ENCODE measurements at places on chromosomes 11 and 22.

DNA sequence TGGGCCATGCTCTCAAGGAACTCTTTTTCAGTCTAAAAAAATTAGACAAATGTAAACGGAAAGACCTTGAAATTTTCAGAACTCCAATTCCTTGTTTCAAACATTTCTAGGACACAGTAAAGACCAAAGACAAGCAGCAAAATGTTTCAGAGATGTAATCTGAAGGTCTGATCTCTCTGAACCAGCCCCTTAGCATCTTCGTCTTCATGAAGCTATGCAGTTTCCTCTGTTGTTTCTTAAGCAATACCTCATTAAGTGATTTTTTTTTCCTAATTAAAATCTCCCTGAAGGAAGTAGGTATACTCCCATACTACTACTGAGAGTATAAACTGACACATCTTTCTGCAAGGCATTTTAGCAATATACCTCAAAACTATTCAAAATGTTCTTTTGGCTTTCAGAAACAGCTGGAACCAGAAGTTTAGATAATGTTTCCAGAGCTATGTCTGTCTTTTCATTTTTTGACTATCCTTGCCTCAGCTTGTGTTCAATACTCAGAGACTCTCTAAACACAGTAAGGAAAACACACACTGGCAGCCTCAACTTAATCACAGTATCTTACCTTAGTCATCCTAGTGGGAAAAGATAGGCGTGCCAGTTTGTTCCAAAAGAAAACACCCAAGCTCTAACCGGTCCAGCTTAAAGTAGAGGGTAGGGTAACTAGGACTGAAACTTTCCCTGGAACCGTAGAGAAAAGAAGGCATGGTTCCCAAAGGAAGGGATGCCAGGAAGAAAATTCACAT is 25.1 kb downstream of the SBF2 start:
- no peak for DNase-seq

- no peak for DNase-seq
Observed at GRCh38 chr11:109818290-109818689, 274.9 kb upstream of the ZC3H12C start.

DNA sequence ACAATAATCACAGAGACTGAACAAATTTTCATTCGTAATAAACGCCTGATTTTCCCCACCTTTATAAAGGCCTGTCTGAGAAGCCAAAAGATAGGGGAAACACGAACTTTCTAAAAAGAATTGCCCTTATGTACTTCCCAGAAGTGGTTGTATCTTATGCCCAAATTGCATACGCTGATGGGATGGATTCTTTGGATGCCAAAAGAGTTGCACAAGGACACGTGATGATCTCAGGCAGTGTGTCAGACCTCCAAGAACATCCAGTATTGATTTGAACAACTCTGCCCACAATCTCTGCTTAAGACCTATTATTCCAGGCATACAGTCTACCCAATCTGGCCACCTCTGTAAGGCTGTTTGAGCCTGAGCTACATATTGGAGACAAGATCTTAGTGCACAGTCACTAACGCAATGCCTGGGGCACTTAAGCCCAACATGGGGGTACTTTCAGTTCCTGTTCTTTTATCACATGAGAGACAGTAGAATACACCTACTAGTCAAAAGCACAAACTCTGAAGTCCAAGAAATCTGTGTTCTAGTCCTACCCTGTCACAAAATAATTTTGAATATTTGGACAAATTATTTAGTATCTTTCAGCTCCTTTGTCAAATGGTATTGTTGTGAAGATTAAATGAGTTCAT is 38.9 kb downstream of the OR10A6 start:
- no peak for DNase-seq

- DNase-seq: no peak
Observed at GRCh38 chr22:36197065-36197440, 4.6 kb downstream of the APOL4 start.

- DNase-seq: no peak
Observed at GRCh38 chr11:118245936-118246562, 6.1 kb downstream of the MPZL3 start.

- no peak for DNase-seq
Observed at GRCh38 chr11:36463781-36464180, 46.3 kb downstream of the TRAF6 start.

GRCh38 chr11:57781529-57781943 is 19.9 kb downstream of the CTNND1 start:
- no peak for DNase-seq

DNA sequence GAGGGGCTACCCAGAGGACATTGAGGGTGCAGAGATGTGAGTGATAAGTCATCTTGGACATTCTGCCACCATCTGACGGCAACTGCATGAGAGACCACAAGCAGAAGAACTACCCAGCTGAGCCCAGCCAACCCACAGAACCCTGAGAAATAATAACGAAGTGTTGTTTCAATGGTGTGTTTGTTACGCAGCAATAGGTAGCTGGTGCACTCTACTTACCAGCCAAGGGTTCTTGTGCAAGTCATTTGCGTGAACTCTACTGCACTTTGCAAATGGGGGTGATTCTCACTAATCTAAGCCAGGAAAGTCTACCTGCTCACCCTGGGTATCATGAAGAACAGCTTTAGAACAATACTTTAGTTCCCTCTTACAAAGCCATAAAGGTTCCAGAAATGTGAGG is 15.8 kb upstream of the CELSR1 start:
- no peak for DNase-seq

GRCh38 chr22:23609983-23610781 is 21.9 kb downstream of the DRICH1 start:
- no peak for DNase-seq

DNA sequence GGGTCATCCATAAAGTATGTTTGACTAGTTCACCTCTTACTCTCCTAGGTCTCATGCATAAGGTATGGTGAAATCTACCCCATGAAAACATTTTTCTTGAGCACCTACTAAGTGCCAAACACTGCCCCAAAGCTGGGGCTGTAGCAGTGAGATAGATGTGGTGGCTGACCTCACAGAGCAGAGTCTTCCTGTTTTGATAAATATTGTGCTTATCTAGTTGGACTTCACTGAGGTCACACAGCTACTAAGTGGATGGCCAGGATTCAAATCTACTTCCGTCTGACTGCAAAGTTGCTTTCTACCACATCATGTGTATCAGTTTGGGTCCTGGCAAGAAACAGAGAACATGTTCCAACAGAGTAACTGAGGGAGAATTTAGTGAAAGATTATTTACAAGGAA is 6.4 kb upstream of the HTATIP2 start:
- no peak for DNase-seq

DNA sequence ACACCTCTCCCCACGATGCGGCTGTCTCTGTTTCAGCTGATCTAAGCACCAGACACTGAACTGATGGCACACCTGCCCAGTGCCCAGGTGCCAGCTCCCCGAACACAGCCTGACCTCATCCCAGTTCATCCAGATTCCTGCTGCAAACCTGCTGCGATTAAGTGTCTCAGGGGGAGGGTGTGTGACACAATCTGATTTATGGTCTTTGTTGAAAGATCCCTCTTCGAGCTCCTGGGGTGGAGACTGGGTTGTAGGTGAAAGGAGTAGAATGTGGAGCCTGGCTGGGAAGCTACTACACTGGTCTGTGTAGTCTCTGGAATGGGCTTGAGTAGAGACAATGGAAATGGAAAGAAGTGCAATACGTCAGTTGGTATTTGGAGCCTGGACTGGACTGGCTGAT is 390.3 kb downstream of the SHANK2 start:
- no peak for DNase-seq

DNA sequence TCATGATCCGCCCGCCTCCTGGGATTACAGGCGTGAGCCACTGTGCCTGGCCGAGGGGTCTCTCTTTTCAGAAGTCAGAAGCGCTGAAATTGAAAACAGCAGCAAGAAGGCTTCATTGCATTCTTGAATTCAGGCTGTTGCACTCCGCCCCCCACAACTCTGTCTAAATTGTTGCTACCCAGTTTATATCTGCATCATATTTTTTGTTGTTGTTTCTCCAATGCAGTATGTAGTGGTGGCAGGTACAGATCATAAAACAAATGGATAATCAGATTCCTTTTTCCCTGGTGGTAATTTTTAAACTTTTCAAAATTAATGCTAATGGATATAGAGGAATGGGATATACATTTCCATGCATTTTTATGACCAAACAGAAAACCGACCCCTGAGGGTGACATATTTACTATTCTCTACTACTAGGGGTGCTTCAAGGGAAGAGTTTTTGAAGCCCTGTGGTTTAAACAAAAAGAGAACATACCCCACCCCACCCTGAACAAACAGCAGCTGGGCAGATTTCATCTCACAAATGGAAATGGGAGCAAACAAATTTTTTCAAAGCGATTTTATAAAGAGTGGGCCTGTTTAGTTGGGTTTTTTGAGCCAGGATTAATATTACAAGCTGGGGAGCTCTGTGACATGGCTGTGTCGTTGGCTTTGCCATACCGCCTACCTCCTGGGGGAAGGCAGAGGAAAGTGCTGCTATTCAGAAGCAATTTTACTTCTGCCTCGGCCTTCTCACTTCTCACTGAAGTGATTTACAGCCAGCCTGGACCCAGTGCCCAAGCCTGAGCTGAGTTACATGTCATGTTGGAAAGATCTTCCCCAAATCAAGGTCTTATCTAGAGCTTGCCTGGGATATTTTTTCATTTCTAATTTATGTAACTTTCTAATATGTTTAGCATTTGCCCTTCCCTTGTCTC is 16.0 kb upstream of the TMA7B start:
- DNase-seq: no peak

DNA sequence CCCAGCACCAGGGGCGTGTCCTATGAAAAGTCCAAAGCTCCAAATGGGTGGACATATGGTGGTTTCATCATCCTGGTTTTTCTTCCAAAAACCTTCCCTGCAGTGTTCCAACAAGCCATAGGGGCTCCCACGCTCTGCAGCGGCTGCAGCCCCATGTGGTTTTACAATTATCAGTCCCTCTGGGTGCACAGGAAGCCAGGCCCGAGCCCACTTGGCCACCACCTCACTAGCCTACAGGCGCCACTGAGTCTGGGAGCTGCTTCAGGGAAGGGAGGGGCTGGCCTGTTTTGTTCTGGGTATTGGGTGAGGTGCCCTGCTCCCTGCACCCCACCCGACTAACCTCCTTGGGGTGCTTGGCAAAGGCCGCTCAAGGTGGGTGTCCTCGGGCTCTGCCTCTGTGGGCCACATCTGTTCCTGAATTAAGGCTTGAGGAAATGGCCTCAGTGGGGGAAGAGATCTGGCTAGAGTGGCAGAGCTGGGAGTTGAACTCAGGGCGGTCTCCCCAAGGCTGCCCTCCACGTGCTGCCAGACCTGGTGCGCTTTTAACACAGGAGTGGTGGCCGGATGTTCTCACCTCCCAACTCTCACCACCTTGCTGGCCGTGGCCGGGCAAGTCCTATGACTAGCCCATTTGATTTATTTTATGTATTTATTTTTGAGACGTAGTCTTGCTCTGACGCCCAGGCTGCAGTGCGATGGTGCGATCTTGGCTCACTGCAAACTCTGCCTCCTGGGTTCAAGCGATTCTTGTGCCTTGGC is 5.3 kb upstream of the CDC42BPG start:
- no peak for DNase-seq

GRCh38 chr11:15671216-15671615 is 556.5 kb downstream of the INSC start:
- no peak for DNase-seq

GRCh38 chr11:80054582-80055165 is 613.8 kb upstream of the TENM4 start:
- no peak for DNase-seq

- no peak for DNase-seq
Observed at GRCh38 chr11:117823946-117824420, 561 bp downstream of the FXYD2 start.

DNA sequence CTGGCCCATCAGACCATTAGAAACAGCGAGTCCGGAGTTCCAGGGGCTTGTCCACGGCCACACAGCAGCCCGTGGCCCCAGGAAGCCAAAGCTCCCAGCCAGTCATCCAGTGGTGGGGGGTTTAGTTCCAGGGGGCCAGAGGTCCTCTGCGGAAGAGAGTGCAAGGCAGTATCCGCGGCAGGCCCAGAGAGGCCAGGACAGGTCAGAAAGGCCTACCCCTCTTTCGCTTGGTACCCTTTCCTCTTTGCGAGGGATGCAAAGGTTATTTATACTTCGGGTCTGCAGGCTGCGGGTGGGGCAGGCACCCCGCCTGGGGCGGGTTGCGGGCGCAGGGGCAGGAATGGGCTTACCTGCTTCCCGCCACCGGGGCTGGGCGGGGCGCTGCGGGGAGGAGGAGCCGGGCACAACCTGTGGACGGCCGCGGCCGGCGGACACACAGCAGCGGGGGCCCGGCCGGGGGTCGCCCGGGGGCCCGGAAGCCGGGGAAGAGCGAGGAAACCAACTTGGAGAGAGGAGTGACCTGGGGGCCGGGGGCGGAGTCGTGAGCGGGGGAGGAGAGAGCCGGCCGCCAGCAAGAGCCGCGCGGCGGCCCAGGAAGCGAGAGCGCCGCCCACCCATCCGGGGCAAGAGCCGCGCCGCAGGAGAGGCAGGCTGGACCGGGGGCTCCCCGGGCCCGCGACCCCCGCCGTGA is at the start of gene SH3BP1:
Gene SH3BP1, plus strand, starts transcription at position 600 of the 691 bp plus-strand sequence. CDS start 119 bp downstream, outside the sequence.
- DNase-seq: peak; percentile 40

- no peak for DNase-seq
Observed at GRCh38 chr11:16946477-16947282, 67.5 kb downstream of the PLEKHA7 start.

DNA sequence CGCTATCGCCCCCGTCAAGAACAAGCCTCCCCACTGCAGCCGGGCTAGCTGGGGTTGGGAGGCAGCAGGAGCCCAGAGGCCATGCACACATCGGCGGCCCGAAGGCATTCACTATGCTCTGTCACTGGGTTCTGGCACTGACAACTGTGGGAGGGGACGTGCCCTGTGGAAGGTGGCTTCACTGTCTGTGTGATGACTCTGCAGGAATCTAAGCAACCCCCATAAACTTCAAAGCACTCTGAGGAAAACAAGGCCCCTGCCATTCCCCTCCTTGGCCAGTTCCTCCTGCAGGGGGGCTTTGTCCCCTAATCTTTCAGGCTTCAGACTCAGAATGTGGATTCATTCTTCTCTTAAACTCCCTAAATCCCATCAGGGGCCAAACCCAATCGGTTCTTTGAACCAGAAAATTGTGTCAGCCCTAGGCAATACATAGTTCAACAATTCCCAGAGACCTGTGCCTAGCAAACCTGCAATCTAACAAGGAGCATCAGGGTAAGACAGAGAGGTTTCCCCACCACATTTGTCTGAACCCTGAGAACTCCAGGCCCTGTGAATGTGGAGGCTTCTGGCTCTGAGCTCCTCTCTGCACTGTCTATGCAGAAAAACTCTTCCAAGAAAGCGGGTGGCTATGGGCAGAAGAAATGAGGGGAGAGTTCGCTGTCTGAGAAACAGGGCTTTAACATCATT is 1477.2 kb downstream of the TBC1D22A start:
- DNase-seq: no peak

- DNase-seq: no peak
Observed at GRCh38 chr22:33771136-33771535, 149.1 kb downstream of the LARGE1 start.

Data from CD4-positive, alpha-beta T cell treated with Interleukin-6 at 100 ng/mL for 8 hours (primary cell).